ENCODE measurements at places on chromosomes 7 and 10. TPM values are rescaled to one million over a fixed set of nuclear protein-coding genes. Genes with fewer than 3 reads are reported as not detected.

The EVX1 gene
- not detected for total RNA-seq

The SPDYE8 gene
- not detected for total RNA-seq

The NUTM2B gene
- 0.27 TPM for total RNA-seq

The FFAR4 gene
- total RNA-seq = not detected

The GPR37 gene
- total RNA-seq = 4.1 TPM

The FAM107B gene
- total RNA-seq = 338 TPM

The CYP2C19 gene
- not detected for total RNA-seq

The CDHR3 gene
- total RNA-seq = 4.7 TPM

The CPA4 gene
- total RNA-seq = 0.27 TPM

The CALCR gene
- not detected for total RNA-seq

The LRRD1 gene
- 0.07 TPM for total RNA-seq

The CCNY gene
- 75.4 TPM for total RNA-seq

The COL28A1 gene
- total RNA-seq = not detected

The PNLIP gene
- not detected for total RNA-seq

The VSTM4 gene
- 0.27 TPM for total RNA-seq

The CCDC126 gene
- total RNA-seq = 15.6 TPM

The SCIN gene
- total RNA-seq = 0.13 TPM

The LRMDA gene
- total RNA-seq = 8.6 TPM

The MACC1 gene
- total RNA-seq = not detected

The PITRM1 gene
- 181 TPM for total RNA-seq

The RARRES2 gene
- not detected for total RNA-seq

The PCDH15 gene
- total RNA-seq = not detected

The EPHA1 gene
- under 0.01 TPM for total RNA-seq

The CLRN3 gene
- not detected for total RNA-seq

The PTPN20 gene
- 0.57 TPM for total RNA-seq

The NRBF2 gene
- 21.3 TPM for total RNA-seq

The CPA5 gene
- not detected for total RNA-seq

The FAM241B gene
- total RNA-seq = 0.13 TPM

The MRLN gene
- not detected for total RNA-seq

The LBX1 gene
- total RNA-seq = not detected

The DLX5 gene
- total RNA-seq = not detected

The CHST15 gene
- total RNA-seq = 27.0 TPM

The NPC1L1 gene
- not detected for total RNA-seq

The HABP2 gene
- not detected for total RNA-seq

The SEMA3E gene
- total RNA-seq = 0.29 TPM

The SLC29A4 gene
- 1.9 TPM for total RNA-seq
